Stimulated activated CD8-positive, alpha-beta memory T cell treated with anti-CD3 and anti-CD28 coated beads, Interleukin-4, amount 100 ng/mL, for 1 hour (primary cell): ENCODE measurements at places on chromosomes 6 and 20.

GRCh38 chr6:118659513-118660217 is 8.3 kb upstream of the CEP85L start:
- DNase-seq, result no peak

GRCh38 chr20:8912731-8913130 is 156.2 kb upstream of the PLCB4 start:
- DNase-seq, result no peak

DNA sequence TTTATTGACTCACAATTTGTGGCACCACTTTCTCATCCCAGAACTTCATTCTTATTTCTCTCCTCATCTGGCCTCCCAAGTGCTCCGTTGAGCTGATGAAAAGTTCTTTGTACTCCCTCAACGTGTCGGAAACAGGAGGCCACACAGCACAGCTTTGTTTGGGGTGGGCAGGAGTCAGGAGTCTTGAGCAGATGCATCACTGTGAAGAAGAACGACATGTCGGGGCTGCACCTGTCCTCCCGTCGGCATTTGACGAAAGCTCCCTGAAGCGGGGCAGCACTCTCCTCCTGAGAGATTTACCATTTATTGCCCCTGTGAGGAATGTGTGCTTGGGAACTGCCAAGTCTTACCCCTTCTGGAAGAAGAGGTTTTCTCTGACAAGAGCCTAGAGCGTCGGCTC is 28.1 kb downstream of the TAF8 start:
- no peak for DNase-seq

DNA sequence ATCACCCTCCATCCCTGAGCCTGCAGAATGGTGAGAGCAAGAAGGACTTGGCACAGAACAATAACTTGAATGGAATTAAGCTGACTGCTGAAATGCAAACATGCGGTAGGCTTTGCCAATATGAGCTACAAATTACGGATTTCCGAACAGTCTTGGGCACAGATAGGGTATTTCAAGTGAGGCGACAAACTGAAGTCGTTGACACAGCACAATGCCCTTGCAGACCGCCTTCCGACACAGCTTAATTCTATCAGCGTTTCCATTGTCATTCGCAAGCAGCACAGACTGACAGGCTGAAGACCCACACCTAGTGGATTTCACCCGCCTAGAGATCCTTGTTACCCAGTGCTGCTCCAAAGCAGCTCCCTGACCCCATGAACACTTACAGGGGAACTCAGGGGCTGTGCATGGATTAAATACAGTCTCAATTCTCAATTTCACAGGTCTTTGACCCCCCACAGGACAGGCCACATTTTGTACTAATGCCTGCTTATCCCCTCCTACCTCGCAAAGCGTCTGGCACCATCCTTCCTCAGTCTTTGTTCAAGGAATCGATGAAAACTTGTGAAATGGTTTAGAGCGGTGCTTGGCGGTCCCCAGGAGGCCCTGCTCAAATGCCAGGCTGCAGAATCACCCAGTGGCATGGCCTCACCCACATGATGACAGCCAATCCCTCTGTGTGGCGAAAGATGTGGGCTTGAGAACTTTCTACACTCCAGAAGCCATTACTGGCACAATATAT is 34.6 kb downstream of the RAMACL start:
- DNase-seq, result no peak

DNA sequence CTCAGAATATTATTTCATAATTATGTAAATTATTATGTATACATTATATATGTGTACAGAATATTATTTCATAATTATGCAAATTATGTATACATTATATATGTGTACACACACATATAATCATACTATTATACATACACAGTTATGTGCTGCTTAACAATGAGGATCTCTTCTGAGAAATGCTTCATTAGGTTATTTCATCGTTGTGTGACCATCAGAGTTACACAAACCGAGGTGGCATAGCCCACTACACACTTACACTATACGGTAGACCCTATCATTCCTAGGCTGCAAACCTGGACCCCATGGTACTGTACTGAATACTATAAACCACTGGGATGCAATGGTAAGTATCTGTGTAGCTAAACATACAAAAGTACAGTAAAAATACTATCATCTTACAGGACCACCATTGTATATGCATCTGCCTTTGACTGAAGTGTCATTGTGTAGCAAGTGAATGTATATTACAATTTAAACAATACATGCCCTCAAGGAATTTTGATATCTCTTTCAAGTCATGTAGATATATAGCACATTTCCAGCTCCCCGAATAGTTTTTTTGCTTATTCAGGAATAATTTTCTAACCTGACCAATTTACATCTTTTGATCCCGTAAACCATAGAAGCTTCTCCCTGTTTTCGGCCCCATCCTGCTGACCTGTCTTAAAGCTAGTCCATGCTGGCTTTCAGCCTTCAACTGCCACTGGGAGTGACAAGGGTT is 71.2 kb downstream of the TMEM170B start:
- no peak for DNase-seq
